Stimulated activated CD4-positive, alpha-beta T cell treated with anti-CD3 and anti-CD28 coated beads, Interleukin-12 subunit alpha, Interleukin-12 subunit beta, amount 100 ng/mL, for 48 hours (primary cell): ENCODE measurements at places on chromosomes 1 and 21.

- DNase-seq = no peak
Observed at GRCh38 chr1:29504196-29504595, 267.9 kb downstream of the PTPRU start.

DNA sequence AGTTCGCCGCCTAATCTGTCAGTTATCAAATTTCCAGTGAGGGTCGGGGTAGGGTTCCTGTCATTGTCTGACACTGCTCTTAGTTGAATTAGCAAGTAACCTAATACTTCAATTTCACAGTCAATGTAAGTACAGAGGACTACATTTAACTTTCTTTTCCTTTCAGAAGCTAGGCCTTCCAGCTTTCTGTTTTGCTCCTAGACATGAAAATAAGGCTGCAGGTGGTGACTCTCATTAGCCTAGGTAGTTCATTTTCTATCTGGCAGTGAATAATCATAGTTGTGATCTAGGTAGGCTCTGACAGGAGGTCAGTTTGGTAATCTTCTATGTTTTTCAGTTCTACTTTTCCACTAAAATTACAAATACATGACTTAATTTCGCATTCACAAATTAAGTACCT is 783.1 kb downstream of the MRPL39 start:
- no peak for DNase-seq

DNA sequence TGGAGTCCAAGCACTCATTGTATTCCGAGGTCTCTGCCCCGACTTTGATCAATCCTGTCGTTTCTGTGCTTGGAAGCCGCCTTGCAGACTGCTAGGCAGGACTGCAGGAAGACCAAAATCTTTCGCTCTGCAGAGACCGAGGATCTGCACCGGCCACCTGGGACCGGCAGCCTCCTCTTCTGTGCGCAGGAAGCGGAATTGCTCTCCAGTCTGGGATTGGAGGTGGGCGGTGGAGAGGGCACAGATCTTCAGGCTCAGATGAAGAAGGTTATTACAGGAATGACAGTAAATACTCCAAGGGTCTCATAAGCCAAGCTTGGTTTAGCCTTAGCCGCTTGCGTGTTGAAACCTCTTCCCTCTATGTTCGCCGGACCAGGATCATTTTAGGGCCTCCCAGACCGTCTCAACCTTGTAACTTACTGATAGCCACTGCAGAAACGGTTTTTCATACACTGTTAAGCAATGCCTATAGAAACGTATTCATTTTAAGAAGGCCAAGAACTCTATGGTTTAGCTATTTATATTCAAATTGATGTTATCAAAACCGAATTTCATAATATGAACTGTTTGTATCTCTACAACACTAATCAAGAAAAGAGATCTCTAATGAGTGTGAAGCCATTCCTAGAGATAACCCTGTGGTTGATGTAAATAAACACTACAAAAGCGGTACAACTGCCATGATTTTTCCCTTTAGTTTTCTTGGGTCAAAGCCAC is 1.1 kb downstream of the MIA3 start:
- peak; percentile 6 for DNase-seq

- no peak for DNase-seq
Observed at GRCh38 chr1:20400341-20401177, 85.5 kb downstream of the CAMK2N1 start.

DNA sequence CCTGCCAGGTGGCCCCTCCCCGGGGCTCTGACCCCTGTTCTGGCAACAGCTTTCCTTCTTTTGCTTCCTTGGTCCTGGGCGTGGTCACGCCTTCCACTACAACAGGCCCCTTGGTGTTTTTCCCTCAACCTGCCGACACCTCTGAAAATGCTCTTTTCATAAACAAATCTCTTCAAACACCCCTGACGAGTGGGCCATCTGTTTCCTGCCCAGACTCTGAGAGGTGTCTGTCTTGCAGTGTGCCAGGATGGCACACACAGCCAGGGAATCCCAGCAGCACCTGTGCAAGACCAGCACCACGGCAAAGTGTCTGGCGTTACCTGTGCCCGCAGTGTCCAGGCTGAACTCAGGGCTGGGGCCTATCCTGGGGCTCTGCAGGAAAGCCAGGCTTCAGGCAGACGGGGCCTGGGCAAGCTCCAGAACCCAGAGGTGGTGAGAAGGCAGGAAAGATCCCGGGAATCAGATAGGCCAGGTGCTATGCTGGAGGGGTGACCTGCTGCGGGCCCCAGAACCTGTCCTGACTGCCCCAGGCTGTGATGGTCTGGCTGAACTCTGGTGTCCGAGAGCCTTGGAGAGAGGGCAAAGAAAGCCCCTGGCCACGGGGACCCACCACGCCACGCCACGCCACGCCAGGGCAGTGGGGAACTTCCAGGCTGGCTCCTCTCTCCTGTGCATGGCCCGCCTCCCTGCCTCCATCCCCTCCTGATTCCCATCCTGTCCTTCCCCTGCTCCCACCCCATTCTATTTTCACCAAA is 88.9 kb downstream of the SIK1 start:
- DNase-seq = no peak

DNA sequence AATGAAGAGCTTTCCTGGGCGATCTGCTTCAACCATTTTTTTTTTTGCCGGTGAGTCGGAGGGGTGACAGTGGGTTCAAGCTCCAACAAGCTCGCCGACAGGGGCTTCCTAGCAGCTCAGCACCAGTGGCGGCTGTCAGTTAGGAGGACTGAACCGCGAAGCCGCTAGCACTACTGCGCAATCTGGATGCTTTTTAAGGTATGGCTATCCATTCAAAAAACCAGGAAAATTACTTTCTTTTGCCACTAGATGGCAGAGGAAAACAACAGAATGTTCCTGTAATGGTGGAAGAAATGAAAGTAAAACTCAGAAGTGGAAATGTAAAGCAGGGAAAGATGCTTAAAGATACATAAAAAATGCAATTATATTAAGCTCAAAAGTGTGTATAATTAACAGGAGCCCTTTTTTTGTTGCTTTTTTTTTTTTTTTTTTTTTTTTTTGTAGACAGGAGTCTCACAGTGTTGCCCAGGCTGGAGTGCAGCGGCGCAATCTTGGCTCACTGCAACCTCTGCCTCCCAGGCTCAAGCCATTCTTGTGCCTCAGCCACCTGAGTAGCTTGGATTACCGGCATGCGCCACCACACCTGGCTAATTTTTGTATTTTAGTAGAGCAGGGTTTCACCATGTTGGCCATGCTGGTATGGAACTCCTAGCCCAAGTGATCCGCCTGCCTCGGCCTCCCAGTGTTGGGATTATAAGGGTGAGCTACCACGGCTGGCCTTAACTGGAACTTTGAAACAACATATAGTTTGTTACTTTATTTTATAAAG is 8.5 kb downstream of the KYAT3 start:
- no peak for DNase-seq

DNA sequence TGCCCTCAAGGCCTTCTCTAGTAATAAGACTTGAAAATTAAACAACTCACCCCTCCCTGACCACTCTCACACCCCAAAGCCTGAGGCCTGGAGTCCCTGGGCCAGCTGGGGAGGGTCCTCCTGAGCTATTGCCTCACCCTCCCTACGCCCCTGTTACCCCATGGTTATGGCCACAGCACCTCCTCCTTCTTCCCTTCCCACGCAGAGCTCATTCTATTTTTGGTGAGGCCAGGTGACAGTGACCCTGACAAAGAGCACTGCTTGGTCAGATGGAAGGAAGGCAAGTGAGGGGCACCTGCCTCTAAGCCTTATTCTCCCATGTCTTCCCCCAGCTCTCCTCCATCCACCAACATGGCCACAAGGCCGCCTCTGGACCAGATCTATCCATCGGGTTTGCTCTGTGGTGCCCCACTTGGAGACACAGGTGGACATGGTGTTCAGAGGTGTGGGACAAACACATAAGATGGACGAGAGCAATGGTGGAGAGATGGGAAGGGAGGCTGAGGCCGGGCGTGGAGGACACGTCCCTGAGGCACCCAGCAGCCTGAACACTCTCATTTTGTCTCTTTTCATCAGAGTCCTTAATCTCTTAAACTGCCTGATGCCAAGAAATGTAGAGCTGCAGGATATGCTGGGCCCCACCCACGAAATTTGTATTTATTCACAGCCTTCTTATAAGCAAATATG is 42.6 kb downstream of the FCRL5 start:
- no peak for DNase-seq

- DNase-seq = no peak
Observed at GRCh38 chr1:99327357-99327756, 63.1 kb downstream of the PLPPR4 start.
